ENCODE measurements at places on chromosomes 2 and 18.

GRCh38 chr2:191148791-191149190 lies 2.0 kb downstream of the STAT4 start:
- no peak for DNase-seq

GRCh38 chr2:99597616-99598015 lies 107.8 kb upstream of the REV1 start:
- no peak for DNase-seq

DNA sequence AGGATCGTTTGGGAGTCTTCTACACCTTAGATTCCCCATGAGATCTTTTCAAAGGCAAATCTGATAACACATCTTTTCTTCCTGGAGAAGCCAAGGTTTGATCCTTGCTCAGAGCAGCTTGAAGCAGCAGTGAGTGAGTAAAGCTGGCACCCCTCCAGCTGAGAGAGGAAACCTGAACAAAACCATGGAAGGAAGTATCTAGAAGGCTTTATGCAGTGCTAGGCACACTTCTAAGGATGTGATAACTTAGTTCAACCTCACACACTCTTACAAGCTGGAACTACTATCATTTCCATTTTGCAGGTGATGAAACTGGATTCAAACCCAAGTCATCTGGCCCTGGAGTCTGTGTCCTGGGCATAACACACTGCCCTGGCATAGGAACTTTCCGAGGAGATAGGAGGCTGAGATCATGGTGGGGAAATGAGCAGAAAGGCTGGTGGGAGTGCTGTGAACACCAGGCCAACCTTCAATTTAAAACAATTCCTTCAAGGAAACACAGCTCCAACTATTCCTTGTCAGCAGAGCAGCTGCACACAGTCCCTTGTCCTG lies 71.2 kb downstream of the CTAGE1 start:
- DNase-seq, result peak; percentile 89

- DNase-seq, result no peak
Observed at GRCh38 chr2:121151311-121152109, 133.5 kb downstream of the TFCP2L1 start.

DNA sequence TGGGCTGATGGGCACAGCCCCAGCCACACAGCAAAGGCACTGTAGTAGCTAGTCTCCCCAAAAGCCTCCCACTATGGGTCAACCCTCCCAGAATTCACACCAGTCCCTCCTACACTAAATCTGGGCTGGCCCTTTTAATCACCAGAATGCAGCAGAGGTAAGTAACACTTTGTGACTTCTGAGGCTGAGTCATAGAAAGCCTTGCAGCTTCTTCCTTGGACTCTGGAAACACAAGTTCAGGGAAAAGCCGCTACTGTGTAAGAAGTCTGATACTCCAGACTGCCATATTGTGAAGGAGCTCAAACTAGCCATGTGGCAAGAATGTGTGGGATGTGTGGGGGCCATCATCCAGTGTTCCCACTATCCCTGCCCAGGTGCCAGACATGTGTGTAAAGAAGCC lies 19.0 kb upstream of the SIX2 start:
- peak; percentile 54 for DNase-seq

DNA sequence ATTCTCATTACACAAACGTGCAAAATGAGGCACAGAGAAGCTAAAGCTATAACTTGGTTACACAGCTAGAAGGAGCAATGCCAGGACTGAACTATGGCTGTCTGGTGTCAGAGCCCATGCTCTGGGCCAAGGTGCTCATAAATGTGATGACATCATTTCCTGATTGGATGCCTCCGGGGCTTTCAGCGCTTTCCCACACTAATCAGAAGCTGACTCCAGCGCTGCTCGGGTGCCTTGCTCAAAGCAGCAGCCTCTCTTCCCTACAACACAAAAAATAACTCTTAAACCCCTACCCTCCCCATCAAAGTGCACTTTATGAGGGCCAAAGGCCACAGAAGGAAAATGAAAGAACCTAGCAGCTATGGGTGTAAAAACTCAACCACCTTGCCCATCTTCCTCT lies 90.7 kb downstream of the STK39 start:
- peak; percentile 80 for DNase-seq

- no peak for DNase-seq
Observed at GRCh38 chr18:45667056-45667736, 51.9 kb downstream of the SLC14A2 start.

GRCh38 chr2:57602733-57603132 lies 443.9 kb upstream of the VRK2 start:
- DNase-seq, result no peak

GRCh38 chr2:22838461-22838860 lies 546.5 kb upstream of the KLHL29 start:
- DNase-seq, result no peak

DNA sequence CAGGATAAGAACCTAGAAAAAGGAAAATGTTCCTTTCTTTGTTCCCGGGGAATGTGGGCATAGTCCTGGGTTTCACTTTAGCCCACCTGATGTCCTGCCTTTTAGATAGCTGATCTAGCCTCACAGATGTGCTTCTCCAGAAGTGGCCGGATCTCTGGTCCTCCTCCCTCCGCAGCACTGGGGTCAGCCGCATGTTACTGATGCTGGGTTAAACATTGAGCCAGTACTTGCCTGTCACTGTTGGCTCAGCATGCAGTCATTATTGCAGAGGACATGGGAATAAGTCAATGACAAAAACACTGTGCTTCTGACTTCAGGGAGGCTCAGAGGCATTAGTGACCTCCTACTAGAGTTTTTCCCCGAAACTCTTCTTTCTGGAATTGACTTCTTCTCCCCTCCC lies 27.6 kb downstream of the NCK2 start:
- no peak for DNase-seq

DNA sequence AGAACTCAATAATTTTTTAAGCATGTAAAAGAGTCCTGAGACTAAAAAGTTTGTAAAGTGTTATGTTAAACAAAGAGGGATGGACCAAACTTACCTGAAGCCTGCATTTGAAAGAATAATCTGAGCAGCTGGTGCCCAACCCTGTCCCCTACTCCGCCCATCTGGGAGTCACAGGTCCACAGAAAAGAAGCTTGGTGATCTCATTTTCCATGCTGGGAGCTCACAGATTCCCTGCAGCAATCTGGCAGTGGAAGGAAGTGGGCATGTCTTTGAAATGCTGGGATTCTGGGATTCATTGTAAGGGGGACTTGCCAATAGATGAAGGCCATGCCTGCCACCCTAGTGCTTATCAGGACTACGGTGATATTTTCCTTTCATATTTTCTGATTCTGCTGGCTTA lies 17.9 kb downstream of the CDH2 start:
- no peak for DNase-seq

- no peak for DNase-seq
Observed at GRCh38 chr2:1453561-1453960, 40.3 kb downstream of the TPO start.

DNA sequence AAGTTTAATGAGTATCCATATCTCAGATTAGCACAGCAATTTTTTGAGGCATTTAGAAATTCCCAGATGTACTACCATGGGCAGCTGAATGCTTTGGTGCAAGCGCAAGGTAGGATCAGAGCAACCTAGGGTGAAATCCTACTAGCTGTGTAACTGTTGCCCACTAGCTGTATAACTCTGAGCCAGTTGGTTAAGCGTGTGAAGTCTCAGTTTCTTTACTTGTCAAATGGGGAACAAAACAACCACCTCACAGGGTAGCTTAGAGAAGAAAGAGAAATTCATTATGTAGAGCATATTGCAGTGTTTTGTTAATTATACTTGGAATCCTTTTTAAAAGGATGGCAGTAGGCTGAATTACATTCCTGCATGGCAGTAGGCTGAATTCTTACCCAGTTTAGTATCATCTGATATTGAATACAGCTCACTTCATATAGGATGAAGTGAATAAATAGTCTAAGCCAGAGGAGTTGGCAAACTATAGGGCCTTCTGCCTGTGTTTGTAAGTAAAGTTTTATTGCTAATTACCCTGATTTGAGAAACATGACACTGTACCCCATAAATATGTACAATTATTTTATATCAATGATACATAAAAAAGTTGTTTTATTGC lies 180.7 kb downstream of the PLCL1 start:
- DNase-seq, result no peak

DNA sequence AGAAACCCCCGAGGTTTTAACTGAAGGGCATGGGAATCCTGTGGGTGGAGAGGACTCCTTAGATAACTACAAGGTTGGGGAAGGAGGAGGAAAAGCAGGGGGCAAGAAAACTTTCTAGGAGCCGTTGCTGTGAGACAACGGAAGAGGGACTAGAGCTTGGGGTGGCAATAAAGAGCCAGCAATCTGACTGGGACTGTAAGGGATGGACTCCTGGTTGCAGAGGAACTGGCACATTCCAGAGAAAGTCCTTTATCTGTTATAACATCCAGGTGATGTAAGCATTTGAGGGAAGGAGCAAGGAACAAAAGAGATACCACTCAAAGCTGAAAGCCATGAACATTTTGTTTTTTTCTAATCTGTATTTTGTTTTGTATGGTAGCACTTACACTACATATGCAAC lies 16.4 kb downstream of the CDCA7 start:
- no peak for DNase-seq

DNA sequence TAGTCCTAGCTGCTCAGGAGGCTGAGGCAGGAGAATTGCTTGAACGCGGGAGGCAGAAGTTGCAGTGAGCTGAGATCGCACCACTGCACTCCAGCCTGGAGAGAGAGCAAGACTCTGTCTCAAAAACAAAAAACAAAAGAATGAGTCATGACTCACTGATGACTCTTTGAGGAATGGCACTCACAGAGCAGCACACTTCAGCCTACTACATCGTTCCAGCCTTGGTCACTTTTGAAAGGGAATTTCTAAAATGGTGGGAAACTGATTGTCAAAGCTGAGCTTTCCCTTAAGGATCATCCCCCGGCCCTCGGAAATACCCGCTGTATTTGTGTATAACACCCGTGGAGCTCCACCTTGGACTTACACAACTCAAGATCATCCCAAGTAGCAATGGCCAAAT lies 217.3 kb upstream of the HS6ST1 start:
- peak; percentile 87 for DNase-seq

DNA sequence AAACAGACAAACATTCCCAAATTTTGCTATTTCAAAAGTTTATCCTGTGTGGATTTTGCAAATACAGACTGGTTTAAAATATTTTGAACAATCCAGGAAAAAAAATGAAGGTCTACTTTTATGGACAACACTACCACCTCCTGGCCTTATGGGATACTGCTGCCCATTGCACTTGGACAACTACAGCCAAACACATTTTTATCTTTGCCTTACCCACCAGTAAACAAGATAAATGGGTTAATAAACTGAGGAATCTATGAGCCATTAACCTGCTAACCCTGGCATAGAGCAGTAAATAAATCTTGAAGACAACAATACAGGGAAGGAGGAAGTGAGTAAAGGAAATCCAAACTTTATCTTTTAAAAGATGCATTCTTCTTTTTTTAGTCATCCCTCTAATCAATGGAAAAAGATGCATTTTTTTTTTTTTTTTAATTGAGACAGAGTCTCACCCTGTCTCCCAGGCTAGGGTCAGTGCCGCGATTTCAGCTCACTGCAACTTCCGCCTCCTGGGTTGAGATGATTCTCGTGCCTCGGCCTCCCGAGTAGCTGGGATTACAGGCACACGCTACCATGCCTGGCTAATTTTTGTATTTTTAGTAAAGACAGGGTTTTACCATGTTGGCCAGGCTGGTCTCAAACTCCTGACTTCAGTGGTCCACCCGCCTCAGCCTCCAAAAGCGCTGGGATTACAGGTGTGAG lies 2.1 kb upstream of the SPIRE1 start:
- peak; percentile 65 for DNase-seq

- DNase-seq, result no peak
Observed at GRCh38 chr2:145625111-145625510, 1105.2 kb upstream of the ZEB2 start.

- DNase-seq, result peak; percentile 44
Observed at GRCh38 chr2:74391209-74391579, 11.1 kb upstream of the DCTN1 start.

GRCh38 chr2:224869601-224870233 lies 153.6 kb upstream of the CCDC195 start:
- peak; percentile 97 for DNase-seq

DNA sequence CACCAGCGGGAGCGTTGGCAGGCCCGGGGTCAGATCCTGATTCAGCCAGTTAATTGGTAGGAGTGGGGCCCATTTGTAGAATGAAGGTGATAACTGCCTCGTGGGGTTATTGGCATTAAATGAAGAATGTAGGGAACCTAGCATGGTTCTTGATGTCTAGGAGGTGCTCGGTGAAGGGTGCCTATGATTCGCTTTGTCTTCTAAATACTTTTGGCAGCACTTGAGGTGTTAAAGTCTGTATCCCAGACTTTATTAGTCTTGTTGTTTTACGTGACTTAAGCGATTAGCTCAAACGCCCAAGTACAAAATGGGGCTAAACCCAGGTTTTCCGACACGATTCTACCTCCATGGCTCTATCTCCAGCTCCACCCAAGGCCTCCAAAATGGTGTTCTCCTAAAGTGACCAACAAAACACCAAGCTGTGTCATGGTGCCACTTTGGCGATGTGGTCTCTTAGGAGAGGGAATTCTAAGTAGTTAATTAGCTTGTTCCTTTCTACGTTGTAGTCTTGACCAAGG lies 980 bp upstream of the PPP4R1 start:
- no peak for DNase-seq

DNA sequence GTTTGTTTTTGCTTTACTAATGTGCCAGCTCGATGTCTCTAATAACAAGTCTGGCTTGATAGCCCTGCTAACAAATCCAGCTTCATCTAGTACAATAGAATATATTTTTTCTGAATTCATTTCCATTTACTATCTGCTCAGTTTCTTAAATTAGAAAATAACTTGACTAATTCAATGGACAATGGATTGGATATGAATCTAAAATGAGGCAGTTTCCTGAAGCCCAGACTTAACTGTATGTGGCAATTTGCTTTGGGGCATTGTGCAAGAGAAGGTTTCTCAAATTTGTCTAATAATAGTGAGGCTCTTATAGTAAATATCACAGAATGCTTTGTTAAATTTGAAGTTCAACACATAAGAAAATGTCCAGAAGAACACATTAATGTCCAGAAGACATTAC lies 25.8 kb downstream of the CALCRL start:
- DNase-seq, result peak; percentile 28

- DNase-seq, result peak; percentile 18
Observed at GRCh38 chr2:229089776-229090175, 181.3 kb downstream of the PID1 start.

DNA sequence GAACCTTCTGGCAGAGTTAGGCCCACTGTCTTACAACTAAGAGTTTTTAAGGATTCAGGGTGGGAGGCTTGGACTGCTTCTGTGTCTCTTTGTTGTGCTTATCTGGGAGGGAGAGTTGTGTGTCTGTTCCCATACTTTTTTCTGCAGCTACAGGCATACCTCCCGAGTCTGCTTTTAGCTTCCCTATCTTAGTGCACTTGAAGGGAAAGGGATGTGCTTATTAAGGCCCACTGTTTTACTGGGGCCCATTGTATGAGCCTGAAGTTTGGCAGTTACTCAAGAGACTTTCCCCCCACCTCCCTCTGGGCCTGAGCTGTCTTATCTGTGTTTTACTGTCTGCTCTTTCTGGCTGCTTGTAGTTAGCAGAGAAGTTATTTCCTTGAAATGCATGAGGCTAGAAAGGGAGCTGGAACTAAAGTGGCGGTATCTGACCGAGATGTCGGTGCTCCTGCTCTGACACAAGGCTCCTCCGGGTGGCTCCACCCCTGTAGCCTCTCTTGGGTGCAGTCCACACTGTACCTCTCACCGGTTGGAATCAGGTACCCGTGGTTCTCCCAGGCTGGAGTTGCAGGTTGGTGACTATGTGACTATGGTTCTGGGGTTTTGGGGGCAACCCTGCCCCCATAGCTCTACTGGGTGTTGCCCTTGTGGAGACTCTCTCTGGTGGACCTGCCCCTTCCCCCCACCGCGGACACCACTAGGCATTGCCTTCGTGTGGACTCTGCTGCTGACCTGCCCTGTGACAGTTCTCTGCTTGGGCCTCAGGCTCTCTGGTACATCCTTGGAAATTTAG lies 12.9 kb downstream of the UBR3 start:
- no peak for DNase-seq

Data from iris pigment epithelial cell (primary cell).